ENCODE measurements at places on chromosomes 3 and 15. TPM values are rescaled to one million over a fixed set of nuclear protein-coding genes. Genes with fewer than 3 reads are reported as not detected.
A peak's percentile ranks its signal among the peaks of the same experiment; 100 is the strongest.

DNA sequence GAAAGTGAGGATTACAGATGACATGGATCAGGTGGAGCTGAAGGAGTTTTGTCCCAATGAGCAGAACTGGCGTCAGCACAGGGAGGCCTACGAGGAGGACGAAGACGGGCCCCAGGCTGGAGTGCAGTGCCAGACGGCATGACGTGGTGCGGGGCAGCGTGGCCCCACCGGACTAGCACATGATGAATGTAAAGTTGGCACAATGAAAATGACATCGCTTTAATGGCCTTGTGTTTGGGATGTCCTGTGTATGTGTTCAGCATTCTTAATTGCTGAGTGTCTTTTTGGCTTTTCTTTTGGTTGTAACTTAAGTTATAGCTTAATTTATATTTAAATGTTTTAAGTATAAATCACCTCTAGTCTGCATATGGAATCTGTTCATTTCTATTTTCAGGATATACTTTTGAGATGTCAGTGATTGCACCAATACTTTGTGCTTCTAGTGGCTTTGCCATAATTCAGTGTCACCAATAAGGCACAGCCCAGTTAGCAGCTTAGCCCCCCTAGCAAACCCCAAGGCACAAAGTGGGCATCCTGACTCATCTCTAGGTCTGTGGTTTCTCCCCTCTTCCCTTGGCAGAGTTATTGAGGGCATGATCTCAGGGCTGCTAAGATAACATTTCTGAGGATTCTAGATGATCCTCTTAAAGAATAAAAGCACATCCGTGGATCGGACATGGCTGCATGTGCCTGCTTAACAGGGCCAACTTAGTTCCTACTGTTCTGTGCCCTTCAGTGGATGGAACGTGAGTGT, 16.1 kb downstream of the DNAJA4 start:
- no peak for DNase-seq

DNA sequence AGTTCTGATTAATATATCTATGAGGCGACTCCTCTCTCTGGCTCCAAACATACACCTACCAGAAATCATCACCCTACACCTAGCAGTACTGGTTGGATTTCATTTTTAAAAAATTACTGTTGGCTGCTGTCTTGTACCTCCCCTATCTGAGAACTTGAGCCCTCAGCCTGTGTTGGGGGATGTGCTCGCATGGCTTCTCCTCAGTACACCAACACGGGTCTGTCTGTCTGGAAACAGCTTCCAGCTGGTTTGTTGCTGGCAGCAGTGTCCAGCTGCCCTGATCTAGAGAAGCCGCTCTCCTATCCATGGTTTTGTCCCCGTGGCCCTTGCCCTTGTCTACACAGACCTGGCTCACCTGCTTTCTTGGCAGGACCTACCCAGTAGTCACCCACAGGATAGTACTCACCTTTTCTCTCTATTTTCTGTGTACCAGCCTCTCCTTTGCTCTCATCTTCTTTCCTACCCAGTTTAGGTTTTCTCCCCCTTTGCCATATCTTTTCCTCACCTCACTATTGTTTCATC, 43.2 kb upstream of the NEDD4 start:
- no peak for DNase-seq

DNA sequence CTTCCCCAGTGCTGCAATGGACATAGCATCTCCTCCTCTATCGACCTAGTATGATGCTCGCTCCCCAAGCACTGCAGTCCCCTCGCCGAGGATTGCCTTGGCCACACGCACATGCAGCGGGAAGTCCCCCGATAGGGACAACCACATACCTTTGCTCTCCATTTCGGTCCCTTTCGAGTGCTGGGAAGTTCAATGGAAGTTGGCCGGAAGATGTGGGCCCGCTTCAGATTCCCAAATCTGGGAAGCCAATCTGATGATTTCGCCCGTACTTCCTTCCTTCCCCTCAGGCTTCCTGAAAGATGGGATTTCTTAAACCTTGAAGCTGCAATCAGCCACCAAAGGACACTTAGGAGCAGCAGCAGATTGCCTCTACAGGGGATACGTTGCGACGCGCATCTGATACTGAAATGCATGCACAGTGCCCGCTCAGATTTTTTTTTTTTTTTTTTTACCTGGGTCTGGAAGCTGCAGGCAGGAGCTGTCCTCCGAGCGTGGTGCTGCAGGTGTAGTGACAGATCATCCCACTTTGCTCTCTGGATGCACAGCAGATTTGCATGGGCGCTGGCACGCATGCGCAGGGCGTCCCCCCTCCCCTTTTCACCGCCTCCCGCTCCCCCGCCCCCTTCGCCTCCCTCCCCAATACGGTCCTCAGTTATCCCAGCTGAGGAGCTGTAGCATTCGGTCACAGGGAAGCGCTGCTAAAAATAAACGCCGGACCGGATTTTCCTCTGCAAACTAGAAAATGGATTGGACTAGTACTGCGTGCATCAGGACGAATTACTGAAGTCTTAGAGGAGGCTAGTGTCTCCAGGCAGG, at the start of gene FGF12:
FGF12 (minus strand) TSS at position 510 of the 816 bp plus-strand sequence.
- peak; percentile 28 for DNase-seq

DNA sequence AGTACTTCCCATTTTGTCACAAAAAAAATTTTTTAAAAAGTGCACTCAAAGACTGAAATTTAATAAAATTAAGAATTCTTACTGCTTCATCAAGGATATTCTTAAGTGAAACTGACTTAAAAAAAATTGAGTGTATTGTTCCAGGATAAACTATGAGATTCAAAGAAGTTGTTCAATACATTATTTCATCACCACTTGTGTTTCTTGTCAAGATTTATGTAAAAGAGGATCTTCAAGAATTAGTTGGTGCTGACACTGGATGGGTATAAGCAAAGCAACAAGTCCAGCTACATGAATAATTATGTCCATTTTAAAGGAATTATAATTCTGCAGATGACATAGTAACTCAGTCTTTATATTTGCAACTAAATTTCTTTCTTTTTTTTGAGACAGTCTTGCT, 4.3 kb upstream of the AP4E1 start:
- DNase-seq = no peak

GRCh38 chr3:114974387-114974786, 172.7 kb downstream of the ZBTB20 start:
- DNase-seq = no peak

DNA sequence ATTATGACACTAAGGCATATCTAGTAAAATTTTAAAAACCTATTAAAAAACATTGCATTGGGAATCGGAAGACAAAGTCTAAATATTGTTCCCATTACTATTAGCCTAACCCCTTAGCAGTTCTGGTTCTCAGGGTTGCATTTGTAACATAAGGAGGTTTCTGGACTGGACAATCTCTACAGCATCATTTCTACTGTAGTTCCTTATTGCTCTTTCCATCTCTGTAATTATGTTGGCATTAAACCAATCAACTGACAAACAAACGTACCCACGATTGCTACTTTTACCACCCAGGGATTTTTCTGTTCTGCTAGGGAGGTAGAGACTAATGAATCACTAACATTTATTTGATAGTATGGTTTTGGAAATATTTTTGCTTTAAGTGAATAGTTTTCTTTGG, 190.8 kb downstream of the CBLB start:
- peak; percentile 40 for DNase-seq

DNA sequence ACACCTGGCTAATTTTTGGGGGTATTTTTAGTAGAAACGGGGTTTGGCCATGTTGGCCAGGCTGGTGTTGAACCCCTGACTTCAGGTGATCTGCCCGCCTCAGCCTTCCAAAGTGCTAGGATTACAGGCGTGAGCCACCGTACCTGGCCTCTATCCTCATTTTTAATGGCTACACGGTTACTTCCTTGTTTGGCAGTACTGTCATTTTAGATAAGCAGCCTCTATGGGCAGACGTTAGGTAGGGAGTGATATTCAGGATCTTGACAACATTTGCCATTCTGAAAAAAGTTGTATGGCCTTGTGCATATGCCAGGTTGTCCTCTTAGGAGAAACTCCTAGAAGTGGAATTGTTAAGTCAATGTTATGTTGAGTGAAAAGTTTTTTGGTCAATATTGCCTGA, 141.7 kb downstream of the ITPR1 start:
- DNase-seq = no peak

DNA sequence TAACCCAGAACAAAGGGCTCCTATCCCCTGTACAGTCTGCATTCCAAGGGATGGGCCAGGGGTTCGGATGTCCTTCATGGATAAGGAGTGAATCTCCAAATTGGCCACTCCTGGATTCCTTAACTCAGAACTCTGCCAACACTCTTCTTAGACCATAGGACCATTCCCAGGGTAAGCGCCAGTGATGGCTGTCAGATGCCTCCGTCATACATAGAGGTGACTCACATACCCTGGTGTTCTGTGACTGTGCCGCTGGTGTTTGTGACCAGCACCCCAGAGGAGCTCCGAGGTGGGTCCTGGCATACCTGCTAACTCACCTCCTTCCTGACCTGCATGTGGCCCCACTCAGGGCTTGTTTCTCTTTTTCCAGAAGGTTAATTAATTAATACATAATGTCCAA, 134.7 kb downstream of the KLF13 start:
- no peak for DNase-seq

- DNase-seq = peak; percentile 20
Measured at GRCh38 chr3:101061312-101061711, 68.1 kb upstream of the ABI3BP start.

GRCh38 chr15:59364248-59364647, 8.4 kb downstream of the MYO1E start:
- DNase-seq = peak; percentile 51

DNA sequence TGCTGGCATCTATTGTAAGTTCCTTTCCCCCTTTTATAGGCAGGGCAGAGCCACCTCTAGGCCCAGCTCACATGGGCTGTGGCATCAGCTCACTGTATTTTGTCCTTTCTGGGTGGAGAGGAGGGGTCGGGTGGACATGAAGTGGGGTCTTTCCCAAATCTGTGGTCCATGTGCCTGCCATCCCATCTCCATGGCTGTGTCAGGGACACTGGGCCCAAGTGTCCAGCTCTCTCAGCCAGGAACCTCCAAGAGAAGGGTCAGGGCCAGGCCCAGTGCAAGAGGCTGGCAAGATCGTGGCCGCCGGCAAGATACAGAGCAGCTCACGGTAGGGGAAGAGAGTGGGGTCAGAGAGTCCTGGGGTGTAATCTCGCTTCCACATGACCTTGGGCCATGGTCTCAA, 85.3 kb downstream of the PCSK6 start:
- no peak for DNase-seq

- DNase-seq = no peak
Measured at GRCh38 chr3:122100591-122101463, 45.7 kb downstream of the CD86 start.

GRCh38 chr3:134381831-134382442, 7.7 kb upstream of the AMOTL2 start:
- DNase-seq = no peak

DNA sequence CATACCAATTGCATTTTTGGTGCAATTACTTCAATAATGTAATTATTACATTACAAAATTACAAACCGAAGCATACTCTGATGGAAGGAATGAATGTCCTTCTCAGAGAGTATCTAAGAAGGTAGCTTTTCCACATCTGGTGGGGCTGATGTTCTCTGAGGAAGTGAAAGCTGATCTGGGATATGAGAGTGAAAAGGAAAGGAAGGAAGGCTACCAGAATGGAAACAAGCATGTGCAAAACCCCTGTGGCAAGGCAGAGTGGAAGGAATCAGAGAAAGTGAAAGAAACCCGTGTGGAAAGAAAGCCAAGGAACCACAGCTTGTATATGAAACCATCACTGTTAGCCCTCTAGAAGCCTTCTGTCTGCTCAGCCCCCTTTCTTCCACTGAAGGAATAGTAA, 35.3 kb upstream of the GOLGA8A start:
- DNase-seq = no peak

DNA sequence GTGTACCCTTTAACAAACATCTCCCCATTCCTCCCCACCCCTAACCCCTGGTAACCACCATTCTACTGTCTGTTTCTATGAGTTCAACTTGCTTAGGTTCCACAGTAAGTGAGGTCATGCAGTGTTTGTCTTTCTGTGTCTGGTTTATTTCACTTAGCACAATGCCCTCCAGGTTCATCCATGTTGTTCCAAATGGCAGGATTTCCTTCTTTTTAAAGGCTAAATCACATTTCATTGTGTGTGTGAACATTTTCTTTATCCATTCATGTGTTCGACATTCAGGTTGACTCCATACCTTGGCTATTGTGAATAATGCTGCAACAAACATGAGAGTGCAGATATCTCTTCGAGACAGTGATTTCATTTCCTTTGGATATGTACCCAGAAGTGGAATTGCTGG, 62.7 kb downstream of the TJP1 start:
- no peak for DNase-seq

DNA sequence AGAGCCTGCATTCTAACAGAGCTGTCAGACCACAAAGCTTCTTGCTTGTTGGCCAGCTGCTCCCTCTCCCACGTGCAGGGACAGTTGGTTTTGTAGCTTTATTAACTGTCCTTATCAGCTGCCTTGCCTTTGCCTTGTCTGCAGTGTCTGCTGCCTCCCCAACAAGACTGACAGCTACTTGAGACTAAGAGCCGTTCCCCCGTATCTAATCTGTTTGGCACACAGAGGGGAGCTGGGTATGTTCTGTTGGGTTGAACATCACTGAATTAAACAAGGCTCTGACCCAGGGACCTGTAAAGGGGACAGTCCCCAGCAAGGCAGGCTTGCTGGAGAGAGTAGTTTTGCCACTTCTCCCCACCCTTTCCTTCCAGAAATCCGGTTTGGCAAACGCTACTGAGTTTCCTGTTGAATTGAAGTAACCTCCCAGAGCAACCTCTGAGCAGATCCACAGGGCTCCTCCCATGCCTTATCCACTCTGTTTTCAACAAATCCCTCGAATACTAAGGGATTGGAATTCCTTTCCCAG, 116.1 kb downstream of the ANP32A start:
- no peak for DNase-seq

- DNase-seq = no peak
Measured at GRCh38 chr3:62329971-62330370, 43.4 kb downstream of the FEZF2 start.

DNA sequence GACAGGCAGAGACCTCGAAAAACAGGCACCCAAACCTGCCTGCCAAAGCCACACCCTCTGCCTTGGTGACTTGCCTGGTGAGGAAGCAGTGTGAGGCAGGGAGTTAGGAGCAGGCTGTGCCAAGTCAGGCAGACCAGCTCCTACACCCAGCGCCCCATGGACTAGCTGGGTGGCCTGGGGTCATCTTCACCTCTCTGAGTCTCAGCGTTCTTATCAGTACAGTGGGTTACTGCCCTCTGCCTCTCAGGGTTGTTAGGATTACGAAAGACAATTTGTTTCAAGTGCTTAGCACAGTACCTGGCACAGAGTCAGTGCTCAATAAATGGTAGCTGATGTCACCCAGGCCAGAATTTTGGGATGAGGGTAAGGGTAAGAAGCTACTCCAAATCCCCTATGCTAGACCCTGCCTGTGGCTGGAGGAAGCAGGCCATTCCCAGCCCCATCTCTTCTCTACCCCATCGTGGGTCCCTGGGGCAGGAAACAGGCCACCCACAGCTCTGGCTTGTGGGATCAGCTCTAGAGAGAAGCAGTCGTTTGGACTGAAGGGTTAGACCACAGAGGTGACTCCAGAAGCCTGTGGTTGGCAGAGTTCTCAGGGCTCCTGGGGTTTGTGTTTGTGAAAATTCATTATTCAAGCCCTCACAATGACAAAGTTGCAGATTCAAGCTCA, 10.1 kb downstream of the SLC51B start:
- DNase-seq = peak; percentile 88

- DNase-seq = no peak
Measured at GRCh38 chr3:197041875-197042488, 12.4 kb upstream of the MELTF start.

- DNase-seq = no peak
Measured at GRCh38 chr3:152769523-152769922, 65.4 kb upstream of the P2RY1 start.

The GRIP2 gene
- total RNA-seq = 6.8 TPM

The P2RY1 gene
- total RNA-seq = 0.02 TPM

The STAB1 gene
- not detected for total RNA-seq

The GALNT15 gene
- total RNA-seq = 2.1 TPM

The FGF12 gene
- total RNA-seq = 6.6 TPM

The SLC6A20 gene
- total RNA-seq = 0.02 TPM

The TRMT10C gene
- 53.6 TPM for total RNA-seq

The LRRIQ4 gene
- total RNA-seq = not detected

Data from M059J (cell line).